A549 treated with Hydrocortisone at 1 μM for 4 hours (cell line): ENCODE measurements at places on chromosomes 6 and 20. TPM values are rescaled to one million over a fixed set of nuclear protein-coding genes. Genes with fewer than 3 reads are reported as not detected.

The TGM3 gene
- 0.06 to 0.12 TPM (median 0.07 TPM) in 4 of 5 replicates, not detected in the other for total RNA-seq

The LHFPL5 gene
- total RNA-seq: 0.09 to 0.15 TPM (median 0.12 TPM) in 3 of 5 replicates, not detected in the others

The PLCB1 gene
- total RNA-seq: 0.41 to 1.2 TPM (median 0.99 TPM) in 5 replicates

The FOXQ1 gene
- 2.8 to 5.3 TPM (median 5.0 TPM) in 5 replicates for total RNA-seq

The SF3B5 gene
- total RNA-seq: 165 to 225 TPM (median 212 TPM) in 5 replicates

The BMP7 gene
- total RNA-seq: 0.38 to 1.1 TPM (median 0.53 TPM) in 5 replicates

The FOXP4 gene
- 20.2 to 26.3 TPM (median 23.8 TPM) in 5 replicates for total RNA-seq

The BPIFB2 gene
- total RNA-seq: not detected in 5 replicates

The C6orf15 gene
- 0.09 TPM in 1 of 5 replicates, not detected in the others for total RNA-seq

The RSPO3 gene
- total RNA-seq: 65.9 to 80.7 TPM (median 69.0 TPM) in 5 replicates

The VEGFA gene
- total RNA-seq: 27.9 to 35.6 TPM (median 34.2 TPM) in 5 replicates

The DDO gene
- total RNA-seq: 0.08 to 0.16 TPM (median 0.08 TPM) in 5 replicates

The MOXD1 gene
- 1.3 to 2.7 TPM (median 1.5 TPM) in 5 replicates for total RNA-seq

The PREX1 gene
- 13.6 to 15.8 TPM (median 14.3 TPM) in 5 replicates for total RNA-seq

The CRISP1 gene
- total RNA-seq: not detected in 5 replicates

The CDH26 gene
- total RNA-seq: 0.06 to 0.30 TPM (median 0.13 TPM) in 5 replicates

The SALL4 gene
- 1.0 to 2.0 TPM (median 1.5 TPM) in 5 replicates for total RNA-seq

The CCN5 gene
- total RNA-seq: 26.1 to 39.6 TPM (median 26.8 TPM) in 5 replicates

The MAPK13 gene
- 0.45 to 0.93 TPM (median 0.81 TPM) in 5 replicates for total RNA-seq

The CD93 gene
- total RNA-seq: not detected in 5 replicates

The CLVS2 gene
- total RNA-seq: 0.08 to 0.26 TPM (median 0.17 TPM) in 5 replicates
